ENCODE measurements at places on chromosomes 2 and 18.

GRCh38 chr2:33645861-33646260, 46.8 kb upstream of the FAM98A start:
- no peak for DNase-seq

- no peak for DNase-seq
Measured at GRCh38 chr18:36527051-36527450, 229.5 kb downstream of the FHOD3 start.

- no peak for DNase-seq
Measured at GRCh38 chr2:23107327-23107941, 277.5 kb upstream of the KLHL29 start.

- no peak for DNase-seq
Measured at GRCh38 chr2:83587309-83587708, 871.8 kb downstream of the SUCLG1 start.

- no peak for DNase-seq
Measured at GRCh38 chr2:206873423-206873822, 65.9 kb upstream of the CPO start.

GRCh38 chr2:186445506-186445905, 40.6 kb upstream of the ZC3H15 start:
- no peak for DNase-seq
